ENCODE measurements at places on chromosomes 2 and 18. TPM values are rescaled to one million over a fixed set of nuclear protein-coding genes. Genes with fewer than 3 reads are reported as not detected.

Gene SKA1
- 4.4 TPM for total RNA-seq

Gene UPP2
- total RNA-seq, result not detected

Gene POLR1B
- total RNA-seq, result 13.4 TPM

Gene SATB2
- 1.2 TPM for total RNA-seq

Gene RAX
- total RNA-seq, result not detected

GRCh38 chr2:188720811-188721605, 253.2 kb upstream of the COL3A1 start:
- peak; percentile 82 for DNase-seq
- no peaks in the 10 kb centered on the region for H3K4me1 ChIP-seq
- peak overlapping the region; percentile 26 for H3K27ac ChIP-seq

GRCh38 chr2:180519276-180519675, 461.1 kb upstream of the UBE2E3 start:
- no peak overlapping the region for H3K4me3 ChIP-seq
- H3K27me3 ChIP-seq, result no peaks in the 10 kb centered on the region
- H3K4me1 ChIP-seq, result no peaks in the 10 kb centered on the region

DNA sequence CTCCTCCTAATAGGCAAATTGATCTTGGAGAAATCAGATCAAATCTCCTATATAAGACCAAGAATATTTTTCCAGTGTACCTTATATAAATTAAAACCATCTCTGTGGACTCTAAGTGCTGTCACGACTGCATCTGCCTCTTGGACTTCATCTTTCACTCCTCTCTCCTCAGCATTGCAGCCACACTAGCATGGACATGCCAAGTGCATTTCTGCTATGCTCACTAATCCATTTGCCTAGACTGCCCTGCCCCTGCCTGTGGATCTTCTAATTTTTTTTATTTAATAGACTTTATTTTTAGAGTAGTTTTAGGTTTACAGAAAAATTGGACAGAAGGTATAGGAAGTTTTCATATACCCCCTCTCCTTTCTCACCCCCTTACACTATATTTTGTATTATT, 146.7 kb upstream of the VWC2L start:
- H3K4me3 ChIP-seq, result no peak overlapping the region
- no peak overlapping the region for H3K27ac ChIP-seq
- DNase-seq, result no peak
- H3K27me3 ChIP-seq, result no peaks in the 10 kb centered on the region

GRCh38 chr2:242098445-242099128, 229.1 kb downstream of the RTP5 start:
- no peaks in the 10 kb centered on the region for H3K36me3 ChIP-seq
- no peak overlapping the region for H3K4me3 ChIP-seq
- H3K4me1 ChIP-seq, result no peaks in the 10 kb centered on the region
- peak; percentile 27 for DNase-seq
- no peaks in the 10 kb centered on the region for H3K27me3 ChIP-seq

DNA sequence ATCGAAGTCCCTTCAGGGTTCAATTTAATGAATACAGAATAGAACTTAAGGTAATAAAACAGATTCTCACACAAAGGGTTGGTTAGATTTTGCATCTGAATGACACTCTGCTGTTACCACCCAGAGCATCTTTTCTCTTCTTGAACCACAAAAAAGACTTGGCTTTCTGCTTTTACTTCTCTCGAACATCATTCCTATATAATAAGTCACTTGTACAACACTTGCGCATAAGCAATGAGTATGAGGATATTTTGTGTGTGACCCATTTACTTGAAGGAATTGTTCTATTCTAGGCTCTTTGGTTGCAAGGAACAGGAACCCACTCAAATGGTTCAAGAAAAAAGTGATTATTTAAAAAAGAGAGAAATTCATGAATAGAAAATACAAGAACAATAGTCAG, 126.2 kb downstream of the NUP35 start:
- no peak for DNase-seq
- no peak overlapping the region for H3K27ac ChIP-seq
- H3K36me3 ChIP-seq, result no peaks in the 10 kb centered on the region
- no peaks in the 10 kb centered on the region for H3K27me3 ChIP-seq
- H3K4me3 ChIP-seq, result no peak overlapping the region

DNA sequence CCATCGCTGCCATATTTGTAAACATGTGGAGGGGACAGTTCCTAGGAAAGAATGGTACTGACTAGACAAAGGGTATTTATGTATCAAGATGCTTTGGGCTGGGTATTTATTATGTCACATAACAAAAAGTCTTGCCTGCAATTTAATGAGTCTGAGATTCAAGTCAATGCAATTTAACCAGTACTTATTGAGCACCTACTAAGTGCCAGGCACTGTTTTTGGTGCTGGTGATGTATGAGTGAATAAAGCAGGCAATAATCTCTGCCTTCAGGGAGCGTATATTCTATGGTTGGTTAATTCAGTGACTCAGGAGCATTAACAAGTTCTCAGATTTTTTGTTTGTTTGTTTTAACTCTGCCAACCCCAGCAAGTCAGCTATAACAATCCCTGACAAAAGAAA, 24.6 kb upstream of the ACVR1 start:
- H3K4me3 ChIP-seq, result no peak overlapping the region
- H3K27ac ChIP-seq, result no peak overlapping the region
- DNase-seq, result no peak
- H3K4me1 ChIP-seq, result peaks cover 11% of the 10 kb centered on the region
- no peaks in the 10 kb centered on the region for H3K36me3 ChIP-seq

DNA sequence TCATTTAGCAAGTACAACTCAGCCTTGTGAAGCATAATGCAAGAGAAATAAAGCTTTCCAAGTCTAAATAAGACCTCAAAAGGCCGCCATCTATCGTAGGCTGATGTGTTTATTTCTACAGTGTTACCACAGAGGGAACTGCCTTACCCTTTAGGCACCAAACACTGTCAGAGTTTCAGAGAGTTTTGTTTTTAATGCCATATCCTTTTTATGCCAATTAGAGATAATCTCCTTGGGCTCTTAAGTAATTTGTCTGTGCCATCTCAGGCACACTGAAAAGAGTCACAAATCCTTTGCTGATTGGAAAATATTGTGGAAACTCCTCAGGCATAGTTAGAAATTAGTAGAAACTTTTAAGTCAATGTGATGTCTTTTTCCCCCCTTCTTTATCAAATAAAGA, 797.1 kb downstream of the SLC4A3 start:
- H3K36me3 ChIP-seq, result no peaks in the 10 kb centered on the region
- no peak overlapping the region for H3K4me3 ChIP-seq
- no peak overlapping the region for H3K27ac ChIP-seq

DNA sequence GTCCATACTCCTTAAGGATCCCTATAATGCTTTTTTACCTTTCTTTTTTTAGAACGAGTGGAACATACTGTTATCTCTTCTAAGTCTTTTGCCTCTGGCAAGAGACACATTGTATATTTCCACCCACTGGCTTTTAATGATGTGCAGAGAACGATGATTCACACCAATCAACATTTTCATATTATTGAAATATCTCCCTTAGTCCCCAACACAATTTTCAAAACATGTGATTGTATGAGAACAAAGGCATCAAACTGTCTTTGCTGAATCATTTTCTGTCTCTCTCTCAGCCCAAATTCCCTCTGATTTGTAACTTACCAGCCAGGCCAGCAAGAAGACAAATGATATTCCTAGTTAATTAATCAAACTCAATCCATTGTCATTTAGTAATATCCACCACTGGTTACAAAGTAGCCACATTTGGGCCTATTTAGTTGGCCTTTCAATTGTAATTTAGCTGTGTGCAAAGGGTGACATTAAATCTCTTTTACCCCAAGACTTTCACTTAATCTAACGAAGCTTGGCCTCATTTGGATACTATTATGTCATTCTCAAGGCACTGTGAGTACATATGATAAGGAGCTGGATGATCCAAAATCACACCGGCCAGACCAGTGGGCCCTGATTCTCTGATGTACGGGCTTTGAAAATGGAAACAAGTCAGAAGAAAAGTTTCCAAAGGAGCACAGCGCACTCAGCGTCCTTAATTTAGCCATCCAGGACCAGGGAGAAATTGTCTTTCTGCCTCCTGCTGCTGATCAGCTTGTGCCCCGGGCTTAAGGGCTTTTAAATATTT, 185.1 kb downstream of the SCG2 start:
- no peaks in the 10 kb centered on the region for H3K27me3 ChIP-seq
- no peak for DNase-seq
- H3K4me1 ChIP-seq, result no peaks in the 10 kb centered on the region
- no peak overlapping the region for H3K27ac ChIP-seq
- no peak overlapping the region for H3K4me3 ChIP-seq

- no peaks in the 10 kb centered on the region for H3K36me3 ChIP-seq
- no peaks in the 10 kb centered on the region for H3K27me3 ChIP-seq
These were observed 122.1 kb downstream of the RPIA start for GRCh38 chr2:88813612-88814011.

- peaks cover 21% of the 10 kb centered on the region for H3K4me1 ChIP-seq
- H3K36me3 ChIP-seq, result no peaks in the 10 kb centered on the region
- H3K4me3 ChIP-seq, result peak overlapping the region; percentile 67
- no peak for DNase-seq
- H3K27ac ChIP-seq, result no peak overlapping the region
- peaks cover 53% of the 10 kb centered on the region for H3K27me3 ChIP-seq
These were observed 1.0 kb upstream of the EFHD1 start for GRCh38 chr2:232632229-232632903.

- no peak overlapping the region for H3K27ac ChIP-seq
- peaks cover 24% of the 10 kb centered on the region for H3K4me1 ChIP-seq
- H3K36me3 ChIP-seq, result no peaks in the 10 kb centered on the region
- no peak overlapping the region for H3K4me3 ChIP-seq
- DNase-seq, result no peak
- no peaks in the 10 kb centered on the region for H3K27me3 ChIP-seq
These were observed 60.3 kb downstream of the TANC1 start for GRCh38 chr2:159028776-159029175.

DNA sequence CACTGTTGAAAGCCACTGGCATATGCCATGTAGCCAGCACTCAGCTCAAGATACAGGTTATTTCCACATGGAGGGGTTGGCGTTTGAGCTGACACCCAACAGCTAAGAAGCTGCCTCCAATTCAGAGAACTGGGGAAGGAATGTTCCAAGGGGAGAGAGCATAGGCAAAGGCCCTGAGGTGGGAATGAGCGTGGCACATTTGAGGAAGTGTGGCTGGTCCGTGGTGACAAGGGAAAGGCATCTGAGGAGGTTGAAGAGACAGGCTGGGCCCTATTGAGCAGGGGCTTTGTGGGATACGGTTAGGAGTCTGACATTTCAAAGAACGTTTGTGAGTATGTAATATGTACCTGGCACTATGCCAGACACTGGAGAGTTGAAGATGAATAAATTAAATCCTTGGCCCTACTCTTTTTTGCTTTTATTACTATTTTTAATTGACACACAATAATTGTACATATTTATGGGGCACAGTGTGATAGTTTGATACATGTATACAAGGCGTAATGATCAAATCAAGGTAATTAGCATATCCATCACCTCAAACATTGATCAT, 27.6 kb upstream of the TMBIM1 start:
- no peaks in the 10 kb centered on the region for H3K27me3 ChIP-seq
- no peaks in the 10 kb centered on the region for H3K36me3 ChIP-seq
- H3K4me1 ChIP-seq, result peaks cover 18% of the 10 kb centered on the region
- H3K4me3 ChIP-seq, result no peak overlapping the region

DNA sequence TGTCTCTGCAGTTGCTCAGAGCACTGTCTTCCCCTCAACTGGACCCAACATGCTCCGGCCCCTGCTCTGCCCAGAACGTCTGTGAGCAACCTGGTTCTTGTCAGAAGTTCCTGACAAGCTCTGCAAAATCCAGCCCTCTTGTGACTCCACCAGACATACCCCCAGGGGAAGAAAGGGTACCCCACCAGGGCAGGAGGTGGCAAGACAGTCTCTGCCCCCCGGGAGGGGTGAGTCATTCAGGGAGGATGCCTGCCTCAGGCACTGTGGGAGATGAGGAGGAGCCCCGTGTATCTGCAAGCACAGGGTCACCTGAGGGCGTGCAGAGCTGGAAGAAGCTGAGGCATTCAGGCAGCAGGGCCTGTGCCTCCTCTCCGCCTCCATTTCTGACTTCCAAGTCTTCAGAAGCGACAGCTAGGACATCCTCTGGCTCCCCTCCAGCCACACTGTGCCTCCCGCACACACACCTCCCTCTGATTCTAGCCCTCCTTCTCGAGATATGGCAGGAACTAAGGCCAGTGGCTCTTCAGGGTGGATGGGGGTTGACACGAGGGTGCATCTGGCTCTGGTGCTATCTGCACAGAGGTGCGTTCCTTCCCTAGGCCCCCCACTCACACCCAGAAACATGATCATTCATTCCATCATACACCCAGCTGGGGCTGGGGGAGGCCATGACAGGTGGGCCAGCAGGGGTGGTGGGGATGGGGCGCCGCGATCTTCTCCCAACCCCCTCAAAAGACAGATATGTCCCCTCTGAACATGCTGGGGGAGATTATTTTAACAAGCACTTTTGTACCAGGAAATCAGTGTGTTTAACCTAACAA, 222.2 kb downstream of the CYP26B1 start:
- H3K4me3 ChIP-seq, result no peak overlapping the region
- H3K27me3 ChIP-seq, result no peaks in the 10 kb centered on the region

GRCh38 chr18:57023275-57023882, 123.5 kb upstream of the BOD1L2 start:
- H3K27ac ChIP-seq, result no peak overlapping the region
- H3K4me1 ChIP-seq, result no peaks in the 10 kb centered on the region
- peaks cover 12% of the 10 kb centered on the region for H3K36me3 ChIP-seq

- no peak overlapping the region for H3K4me3 ChIP-seq
- no peak for DNase-seq
- H3K36me3 ChIP-seq, result no peaks in the 10 kb centered on the region
- H3K4me1 ChIP-seq, result no peaks in the 10 kb centered on the region
- H3K27ac ChIP-seq, result no peak overlapping the region
These were observed 565.7 kb downstream of the SLC4A3 start for GRCh38 chr2:220192994-220193753.

DNA sequence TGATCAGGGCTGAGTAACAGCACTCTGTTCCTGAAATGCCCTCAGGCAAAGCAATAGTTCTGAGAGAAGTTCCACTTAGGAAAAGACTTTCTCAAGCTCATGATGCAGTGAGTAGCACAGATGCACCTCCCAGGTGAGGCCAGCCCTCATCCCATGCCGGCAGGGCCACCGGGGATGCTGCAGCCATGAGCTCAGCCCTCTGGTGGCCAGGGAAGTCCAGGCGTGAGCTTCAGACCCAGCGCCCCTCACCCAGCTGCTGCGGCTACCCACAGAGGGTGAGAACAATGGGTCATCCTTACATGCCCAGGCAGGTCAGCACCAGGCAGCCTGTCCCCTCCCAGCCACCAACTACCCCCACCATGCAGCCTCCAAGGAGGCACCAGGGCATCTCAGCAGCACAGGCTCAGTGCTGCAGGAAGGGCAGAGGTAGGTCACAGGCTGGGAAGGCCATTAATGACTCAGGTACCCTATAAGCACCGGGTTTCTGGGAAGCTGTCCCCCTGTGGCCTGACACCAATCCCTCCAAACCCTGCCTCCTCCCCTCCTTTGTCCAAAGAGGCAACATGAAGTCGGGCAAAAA, 50.6 kb downstream of the TTC32 start:
- no peaks in the 10 kb centered on the region for H3K36me3 ChIP-seq
- H3K27me3 ChIP-seq, result no peaks in the 10 kb centered on the region
- no peak for DNase-seq
- peaks cover 15% of the 10 kb centered on the region for H3K4me1 ChIP-seq
- no peak overlapping the region for H3K4me3 ChIP-seq
- no peak overlapping the region for H3K27ac ChIP-seq

- H3K27ac ChIP-seq, result peak overlapping the region; percentile 74
- H3K36me3 ChIP-seq, result peaks cover 8% of the 10 kb centered on the region
- peaks cover 19% of the 10 kb centered on the region for H3K4me1 ChIP-seq
- H3K27me3 ChIP-seq, result no peaks in the 10 kb centered on the region
- DNase-seq, result peak; percentile 71
These were observed 20.3 kb downstream of the OXER1 start for GRCh38 chr2:42743659-42743990.
